Upper lobe of right lung (tissue), 1 donor: ENCODE measurements at places on chromosomes 4 and X. TPM values are rescaled to one million over a fixed set of nuclear protein-coding genes. Genes with fewer than 3 reads are reported as not detected.

SRPK3 gene
- total RNA-seq: not detected

TCEAL2 gene
- 5.4 TPM for total RNA-seq

CNOT6L gene
- total RNA-seq: 50.8 TPM

GABRG1 gene
- not detected for total RNA-seq

DYNLT3 gene
- total RNA-seq: 24.7 TPM

C4orf54 gene
- total RNA-seq: not detected

ZNF674 gene
- 5.9 TPM for total RNA-seq

GIMD1 gene
- not detected for total RNA-seq

COL25A1 gene
- 0.75 TPM for total RNA-seq

- no peak for DNase-seq
- no peaks in the 10 kb centered on the region for H3K4me1 ChIP-seq
- no peaks in the 10 kb centered on the region for H3K36me3 ChIP-seq
- no peaks in the 10 kb centered on the region for H3K27me3 ChIP-seq
- H3K27ac ChIP-seq: no peak overlapping the region
These were observed 12.6 kb downstream of the TRPC5OS start for GRCh38 chrX:111888600-111888999.

- no peak for DNase-seq
- H3K36me3 ChIP-seq: no peaks in the 10 kb centered on the region
- no peak overlapping the region for H3K27ac ChIP-seq
- H3K4me1 ChIP-seq: no peaks in the 10 kb centered on the region
- no peaks in the 10 kb centered on the region for H3K27me3 ChIP-seq
These were observed 22.3 kb downstream of the ADGRA3 start for GRCh38 chr4:22493523-22493922.

- peaks cover 9% of the 10 kb centered on the region for H3K4me1 ChIP-seq
- no peak overlapping the region for H3K4me3 ChIP-seq
- peaks cover 18% of the 10 kb centered on the region for H3K27me3 ChIP-seq
- H3K27ac ChIP-seq: no peak overlapping the region
- no peaks in the 10 kb centered on the region for H3K36me3 ChIP-seq
These were observed 108.1 kb downstream of the DHX15 start for GRCh38 chr4:24476282-24476681.

DNA sequence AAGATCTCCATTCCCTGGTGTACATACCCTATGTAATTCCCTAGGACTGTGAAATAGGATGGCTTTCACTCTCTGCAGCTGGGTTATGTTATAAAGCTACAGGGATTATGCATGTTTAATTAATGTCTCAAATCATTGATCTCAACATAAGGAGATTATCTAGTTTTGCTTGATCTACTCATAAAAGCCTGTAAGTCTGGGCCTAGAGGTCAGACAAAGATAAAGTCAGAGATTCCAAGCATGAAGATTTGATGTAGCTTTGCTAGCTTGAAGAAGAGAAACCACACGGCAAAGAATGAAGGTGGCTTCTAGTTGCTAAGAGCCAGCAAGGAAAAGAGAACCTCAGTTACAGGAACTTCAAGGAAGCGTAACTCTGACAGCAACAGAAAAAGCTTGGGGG lies 456.9 kb downstream of the CCSER1 start:
- no peak overlapping the region for H3K27ac ChIP-seq
- H3K27me3 ChIP-seq: no peaks in the 10 kb centered on the region
- DNase-seq: no peak
- no peaks in the 10 kb centered on the region for H3K36me3 ChIP-seq
- H3K4me3 ChIP-seq: no peak overlapping the region
- H3K4me1 ChIP-seq: no peaks in the 10 kb centered on the region

GRCh38 chr4:1027219-1027914 lies 15.9 kb downstream of the FGFRL1 start:
- no peaks in the 10 kb centered on the region for H3K36me3 ChIP-seq
- no peak for DNase-seq
- H3K4me1 ChIP-seq: no peaks in the 10 kb centered on the region
- no peak overlapping the region for H3K27ac ChIP-seq
- H3K27me3 ChIP-seq: peaks cover 4% of the 10 kb centered on the region

GRCh38 chr4:28075401-28075956 lies 1214.8 kb downstream of the STIM2 start:
- no peak for DNase-seq
- no peaks in the 10 kb centered on the region for H3K4me1 ChIP-seq
- no peak overlapping the region for H3K27ac ChIP-seq

- no peaks in the 10 kb centered on the region for H3K36me3 ChIP-seq
- H3K27ac ChIP-seq: peak overlapping the region; percentile 60
- peaks cover 34% of the 10 kb centered on the region for H3K4me1 ChIP-seq
- H3K4me3 ChIP-seq: peak overlapping the region; percentile 61
- peak; percentile 72 for DNase-seq
- H3K27me3 ChIP-seq: peaks cover 8% of the 10 kb centered on the region
These were observed 1.8 kb downstream of the ZFYVE28 start for GRCh38 chr4:2416564-2417225.

DNA sequence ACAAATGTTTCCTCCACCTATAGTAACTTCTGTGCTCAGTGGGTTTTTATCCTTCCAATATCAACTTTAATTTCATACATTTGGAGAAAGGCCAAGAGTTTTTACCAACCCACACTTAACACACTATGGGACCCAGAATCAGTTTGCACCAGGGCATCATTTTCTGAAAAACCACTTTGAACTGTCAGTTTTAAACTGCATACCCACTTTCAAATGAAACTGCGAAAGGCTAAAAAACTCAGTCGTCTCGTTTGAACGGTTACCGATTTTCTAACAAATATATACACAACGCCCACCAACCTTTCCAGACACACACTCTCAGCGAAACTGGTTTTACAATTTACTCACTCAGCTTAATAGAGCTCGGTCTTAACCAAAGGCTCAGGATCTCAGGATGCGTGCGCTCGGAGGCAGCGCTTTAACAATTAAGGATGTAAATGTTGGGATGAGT lies 376 bp downstream of the ABCG2 start:
- peaks cover 6% of the 10 kb centered on the region for H3K4me1 ChIP-seq
- H3K27me3 ChIP-seq: no peaks in the 10 kb centered on the region
- H3K27ac ChIP-seq: no peak overlapping the region
- no peaks in the 10 kb centered on the region for H3K36me3 ChIP-seq
- no peak for DNase-seq

DNA sequence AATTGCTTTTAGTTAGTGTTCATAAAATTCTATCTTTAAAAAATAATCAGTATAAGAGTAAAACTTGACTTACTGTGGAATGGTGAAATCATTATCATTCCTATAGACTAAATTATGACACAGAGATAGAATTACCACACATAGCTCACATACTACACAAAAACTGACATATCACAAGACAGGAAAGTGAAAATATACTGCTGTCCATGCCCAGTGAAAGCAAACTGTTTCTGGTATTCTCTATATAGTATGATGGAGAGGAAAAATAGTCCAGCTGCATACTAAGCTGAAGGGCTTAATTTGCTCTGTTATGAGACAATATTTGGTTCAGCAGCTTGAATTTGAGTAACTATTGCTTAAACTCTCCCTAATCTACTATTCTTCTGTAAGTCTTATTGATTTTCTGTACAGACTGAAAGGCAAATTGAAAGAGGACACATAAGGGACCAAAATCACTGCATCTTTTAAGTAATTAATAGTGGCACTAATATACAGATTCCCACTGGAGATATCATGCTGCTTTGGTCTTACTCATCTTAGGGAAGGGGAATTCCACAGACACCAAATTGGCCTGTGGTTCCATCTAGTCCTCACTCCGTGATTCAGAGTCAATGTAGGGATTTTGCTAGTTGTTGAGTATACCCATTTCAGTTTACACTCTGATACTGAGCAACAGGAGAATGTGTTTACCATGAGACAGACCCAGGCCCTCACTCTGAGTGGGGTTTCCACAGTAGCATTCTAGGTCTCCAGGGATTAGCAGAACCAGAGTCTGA lies 47.4 kb upstream of the AGA start:
- no peaks in the 10 kb centered on the region for H3K36me3 ChIP-seq
- H3K27me3 ChIP-seq: no peaks in the 10 kb centered on the region
- H3K27ac ChIP-seq: no peak overlapping the region
- H3K4me3 ChIP-seq: no peak overlapping the region
- no peak for DNase-seq

DNA sequence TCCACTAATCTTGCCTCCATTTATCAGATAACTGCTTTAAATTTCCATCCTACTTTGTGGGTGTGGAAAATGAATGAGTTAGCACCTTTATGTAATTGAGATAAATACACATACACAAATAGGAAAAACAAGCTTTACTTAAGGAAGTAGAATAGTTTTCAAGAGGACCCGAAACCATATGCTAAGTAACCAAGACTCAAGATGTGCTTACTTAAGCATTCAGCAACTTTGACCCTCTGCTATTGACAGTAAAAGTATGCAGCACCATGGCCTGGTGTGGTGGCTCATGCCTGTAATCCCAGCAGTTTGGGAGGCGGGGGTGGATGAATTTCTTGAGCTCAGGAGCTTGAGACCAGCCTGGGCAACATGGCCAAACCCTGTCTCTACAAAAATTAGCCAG lies 29.9 kb downstream of the RNF175 start:
- H3K36me3 ChIP-seq: no peaks in the 10 kb centered on the region
- no peak overlapping the region for H3K27ac ChIP-seq
- H3K4me3 ChIP-seq: no peak overlapping the region
- no peaks in the 10 kb centered on the region for H3K27me3 ChIP-seq
- H3K4me1 ChIP-seq: no peaks in the 10 kb centered on the region
